Naive thymus-derived CD8-positive, alpha-beta T cell (primary cell): ENCODE measurements at places on chromosomes 13 and 19. TPM values are rescaled to one million over a fixed set of nuclear protein-coding genes. Genes with fewer than 3 reads are reported as not detected.
A peak's percentile ranks its signal among the peaks of the same experiment; 100 is the strongest.

The IZUMO2 gene
- not detected for polyA plus RNA-seq

GRCh38 chr13:92573467-92574057 lies 653.0 kb upstream of the GPC6 start:
- no peak for DNase-seq

GRCh38 chr13:55437162-55437561 lies 1703.6 kb upstream of the PRR20A start:
- no peak for DNase-seq

The TGFBR3L gene
- 0.60 TPM for polyA plus RNA-seq

DNA sequence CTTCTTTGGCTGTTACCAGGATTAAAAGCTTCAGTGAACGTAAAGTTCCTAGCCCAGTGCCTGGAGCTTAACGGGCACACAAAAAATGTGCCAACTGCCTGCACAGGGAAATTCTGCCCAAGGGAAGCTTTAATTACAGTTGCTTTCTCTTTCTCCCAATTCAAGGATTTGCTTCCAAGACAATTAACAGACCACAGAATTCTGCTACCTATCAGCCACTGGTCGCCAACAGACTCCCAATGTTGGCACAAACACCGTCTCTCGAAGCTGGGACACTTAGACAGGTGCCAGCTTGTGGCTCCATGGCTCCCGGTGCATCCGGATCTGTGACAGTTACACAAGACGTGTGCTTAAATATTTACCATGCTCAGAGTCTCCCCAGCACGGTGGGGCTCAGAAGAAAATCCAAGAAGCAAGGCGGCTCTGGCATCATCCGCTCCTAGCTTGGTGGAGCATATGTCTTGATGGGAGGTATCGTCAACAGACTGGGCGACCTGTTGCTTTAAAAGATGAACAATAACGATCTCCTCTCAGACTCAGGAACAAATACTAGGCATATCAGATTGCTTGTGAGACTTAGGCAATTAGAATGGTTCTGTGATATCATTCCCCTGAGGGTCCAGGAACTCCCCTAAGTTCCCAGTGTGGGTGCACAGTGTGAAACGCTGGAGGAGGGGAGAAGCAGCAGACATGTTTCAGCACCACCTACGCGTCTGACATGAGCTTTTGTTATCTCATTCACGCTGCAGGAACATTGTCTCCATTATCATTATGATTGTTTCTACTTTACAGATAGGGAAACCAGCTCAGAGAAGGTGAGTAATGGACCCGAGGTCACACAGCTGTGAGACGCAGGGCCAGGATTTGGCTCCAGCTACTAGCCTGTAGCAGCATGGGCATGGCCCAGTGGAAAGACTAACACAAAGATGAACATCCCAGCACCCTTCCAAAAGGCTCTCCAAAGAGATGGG lies 61.6 kb downstream of the ALOX5AP start:
- DNase-seq = no peak

GRCh38 chr13:41492432-41493260 lies 35.3 kb downstream of the RGCC start:
- DNase-seq = peak; percentile 69

GRCh38 chr19:15251749-15252397 lies 19.6 kb upstream of the EPHX3 start:
- no peak for DNase-seq

The KCNN4 gene
- polyA plus RNA-seq = 28.6 TPM

DNA sequence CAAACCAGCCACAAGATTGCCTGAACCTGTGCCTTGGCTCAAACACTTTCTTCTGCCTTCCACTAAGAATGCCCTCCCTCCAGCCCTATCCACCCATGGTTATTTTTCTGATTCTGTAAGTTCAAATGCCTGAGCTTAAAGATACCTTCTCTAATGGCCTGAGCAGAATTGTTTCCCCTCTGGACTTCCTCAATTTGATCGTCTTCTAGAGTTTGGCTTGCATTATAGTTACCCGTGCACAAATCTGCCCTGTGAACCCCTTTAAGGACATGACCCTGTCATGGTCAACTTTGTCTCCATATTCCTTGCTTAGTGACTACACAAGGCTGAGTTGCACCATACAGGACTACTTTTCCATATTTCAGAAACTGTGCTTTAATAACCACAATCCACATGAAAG lies 481.0 kb downstream of the FOXO1 start:
- no peak for DNase-seq

DNA sequence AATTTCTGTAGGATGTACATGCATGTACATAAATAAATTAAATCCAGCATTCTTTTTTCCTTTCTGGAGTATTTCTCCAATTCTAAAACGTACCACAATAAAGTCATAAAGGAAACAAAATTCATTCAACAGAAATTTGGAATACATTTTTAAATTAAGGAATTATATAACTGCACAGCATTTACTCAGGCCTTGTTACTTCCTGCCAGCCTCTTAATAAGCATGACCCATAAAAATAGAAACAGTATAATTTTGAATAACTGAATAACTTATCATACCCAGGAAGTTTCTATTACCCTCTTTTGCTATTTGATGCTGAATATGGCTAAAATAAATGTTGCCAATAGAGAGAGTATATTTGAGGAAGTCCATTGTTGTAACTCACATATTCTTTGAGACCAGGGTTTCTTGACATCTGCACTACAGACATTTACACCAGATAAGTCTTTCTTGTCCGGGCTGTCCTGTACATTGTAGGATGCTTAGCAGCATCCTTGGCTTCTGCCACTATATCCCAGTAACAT lies 178.2 kb downstream of the KLF12 start:
- DNase-seq = no peak

DNA sequence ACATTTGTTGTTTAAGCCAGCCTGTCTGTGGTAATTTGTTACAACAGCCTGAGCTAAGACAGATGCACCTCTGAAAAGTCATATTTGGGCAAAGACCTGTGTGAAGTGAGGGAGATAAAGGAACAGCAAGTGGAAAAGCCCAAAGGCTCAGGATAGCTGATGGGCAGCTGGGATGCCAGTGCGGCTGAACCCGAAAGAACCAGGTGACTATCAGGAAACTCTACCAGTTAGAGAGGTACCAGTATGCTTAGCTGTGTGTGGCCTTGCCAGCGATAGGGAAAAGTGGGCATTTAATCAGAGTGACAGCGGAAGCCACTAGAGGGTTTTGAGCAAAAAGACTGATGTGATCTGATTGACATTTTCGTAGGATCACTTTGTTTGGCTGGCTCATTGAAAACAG lies 764.8 kb upstream of the GPC6 start:
- no peak for DNase-seq

GRCh38 chr13:33347861-33348260 lies 62.3 kb upstream of the STARD13 start:
- DNase-seq = no peak

GRCh38 chr13:50847501-50847900 lies 4.0 kb upstream of the DLEU7 start:
- DNase-seq = no peak

The GAPDHS gene
- not detected for polyA plus RNA-seq

The NLRP11 gene
- polyA plus RNA-seq = not detected

DNA sequence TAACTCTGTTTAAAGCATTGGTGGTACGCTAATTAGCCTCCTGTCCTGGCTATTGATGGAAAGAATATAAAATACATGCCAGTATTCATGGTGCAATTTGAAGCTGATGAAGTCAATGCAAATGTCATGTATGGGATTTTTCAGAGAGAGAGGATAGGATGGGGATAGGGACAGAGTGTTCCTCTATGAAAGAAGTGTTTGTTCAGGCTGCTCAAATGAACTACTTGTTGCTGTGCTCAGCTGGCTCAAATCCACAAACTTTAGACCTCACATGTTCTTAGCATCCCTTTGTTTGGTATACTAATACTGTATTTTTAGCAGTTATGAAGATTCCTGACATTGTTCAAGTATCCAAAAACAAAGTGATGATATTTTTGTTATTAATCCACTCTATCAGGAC lies 116.5 kb downstream of the SLITRK1 start:
- no peak for DNase-seq

The TNFSF9 gene
- 0.25 TPM for polyA plus RNA-seq

- DNase-seq = no peak
Measured at GRCh38 chr13:108210551-108210950, 4.8 kb downstream of the LIG4 start.

The ZNF420 gene
- 20.5 TPM for polyA plus RNA-seq

- DNase-seq = peak; percentile 65
Measured at GRCh38 chr19:48249502-48250014, 6.2 kb downstream of the CARD8 start.

The BEST2 gene
- polyA plus RNA-seq = not detected

The CLIP3 gene
- polyA plus RNA-seq = 2.6 TPM

The B3GNT8 gene
- 0.33 TPM for polyA plus RNA-seq

The A1BG gene
- polyA plus RNA-seq = 126 TPM

The PRSS57 gene
- polyA plus RNA-seq = not detected

The IL17D gene
- 0.16 TPM for polyA plus RNA-seq

GRCh38 chr13:30463787-30464495 lies 1.8 kb downstream of the HMGB1 start:
- peak; percentile 57 for DNase-seq

The AKT2 gene
- polyA plus RNA-seq = 22.9 TPM

DNA sequence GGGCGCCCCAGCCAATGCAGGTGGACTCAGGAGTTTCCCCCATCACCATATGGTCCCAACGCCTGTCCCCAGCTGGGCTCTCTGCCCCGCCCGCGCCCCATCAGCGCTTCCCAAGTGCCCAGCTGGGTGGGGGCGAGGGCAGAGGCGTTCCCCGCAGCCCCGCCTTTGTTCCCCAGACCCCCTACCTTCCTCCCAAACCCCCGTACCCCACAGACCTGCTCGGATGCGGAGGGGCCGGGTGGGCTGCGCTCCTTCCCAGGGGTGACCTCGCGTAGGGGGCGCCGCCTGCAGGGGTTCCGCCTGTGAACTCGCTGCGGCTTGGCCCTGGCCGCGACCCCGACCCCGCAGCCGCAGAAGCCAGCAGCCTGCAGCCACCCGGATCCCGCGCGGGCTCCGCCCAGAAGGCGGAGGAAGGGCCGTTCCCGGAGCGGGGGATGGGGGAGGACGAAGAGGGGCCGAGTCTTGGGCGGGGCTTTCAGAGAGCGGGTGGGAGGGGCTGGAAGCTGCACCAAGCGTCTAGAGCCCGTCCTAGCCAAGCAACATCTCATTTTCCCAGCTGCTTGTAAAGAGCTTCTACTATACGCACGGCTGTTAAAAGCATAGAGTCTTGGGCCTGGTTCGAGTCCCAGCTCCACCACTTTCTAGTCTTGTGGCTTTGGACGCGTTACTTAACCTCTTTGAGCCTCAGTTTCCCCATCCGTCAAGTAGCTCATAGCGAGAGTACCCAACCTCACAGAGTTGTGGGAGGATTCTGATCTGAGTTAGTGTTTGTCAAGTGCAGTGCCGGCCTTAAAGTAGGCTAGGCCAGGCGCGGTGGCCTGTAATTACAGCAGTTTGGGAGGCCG lies at the start of gene RAB3D:
RAB3D (minus strand) TSS at position 404 of the 845 bp plus-strand sequence. CDS start 2,258 bp downstream, outside the sequence.
- peak; percentile 53 for DNase-seq

The WDR88 gene
- 0.27 TPM for polyA plus RNA-seq

The NXNL1 gene
- polyA plus RNA-seq = not detected

DNA sequence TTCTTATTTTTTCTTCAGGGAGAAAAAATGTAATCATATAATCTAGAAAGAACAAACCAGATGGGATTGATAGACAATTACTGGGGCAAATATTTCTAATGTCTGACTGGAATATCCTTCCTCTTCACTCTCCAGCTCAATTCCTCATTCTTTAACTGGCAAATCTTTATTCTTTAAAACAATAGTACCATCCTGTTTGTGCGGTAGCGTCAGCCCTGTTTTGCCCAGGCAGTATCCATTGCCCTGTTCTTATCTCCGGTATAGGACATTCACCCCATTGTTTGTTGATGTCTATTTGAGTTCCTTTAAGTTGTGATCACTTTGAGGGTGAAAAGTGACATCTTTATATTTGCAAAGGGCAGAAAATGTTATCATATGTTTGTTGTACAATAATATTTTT lies 185.4 kb downstream of the POSTN start:
- no peak for DNase-seq

DNA sequence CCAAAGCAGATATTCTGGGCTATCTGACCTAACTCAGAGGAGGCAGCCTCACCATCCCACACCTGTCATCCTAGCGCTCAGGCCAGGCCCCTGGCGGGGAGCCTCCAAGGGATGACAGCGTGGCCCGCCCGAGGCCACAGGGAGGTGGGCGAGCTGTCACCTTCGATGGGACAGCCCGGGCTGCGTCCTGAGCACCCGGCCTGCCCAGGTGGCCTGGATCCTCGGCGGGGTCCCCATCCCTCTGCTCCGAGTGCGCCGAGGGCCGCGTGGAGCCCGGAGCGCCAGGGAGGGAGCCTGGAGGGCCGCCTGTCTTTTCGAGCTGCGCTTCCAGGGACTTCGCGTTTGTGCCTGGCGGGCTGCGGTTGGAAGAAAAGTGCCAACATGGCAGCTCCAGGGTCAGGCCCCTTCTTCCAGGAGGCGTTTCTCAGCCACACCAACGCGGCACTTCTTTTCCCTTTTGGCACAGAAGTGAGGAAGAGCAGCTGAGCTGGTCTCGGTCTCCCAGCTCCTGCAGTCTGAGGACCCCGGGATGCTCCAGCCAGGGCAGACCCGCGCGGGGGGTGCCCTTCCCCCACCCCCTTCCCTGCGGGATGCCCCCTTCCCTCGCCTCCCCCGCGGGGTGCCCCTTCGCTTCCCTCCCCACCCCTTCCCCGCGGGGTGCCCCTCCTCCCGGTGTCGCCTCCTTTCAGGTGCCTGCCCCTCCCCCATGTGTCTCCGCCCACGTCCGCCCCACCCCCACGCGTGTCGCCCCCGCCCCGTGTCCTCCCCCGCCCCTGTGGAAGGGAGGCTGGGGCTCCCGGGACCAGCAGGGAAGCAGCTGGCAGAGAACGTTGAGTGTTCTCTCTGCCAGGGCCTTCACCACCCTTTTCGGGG lies 42.3 kb downstream of the GJA3 start:
- no peak for DNase-seq

The MED26 gene
- 2.7 TPM for polyA plus RNA-seq

DNA sequence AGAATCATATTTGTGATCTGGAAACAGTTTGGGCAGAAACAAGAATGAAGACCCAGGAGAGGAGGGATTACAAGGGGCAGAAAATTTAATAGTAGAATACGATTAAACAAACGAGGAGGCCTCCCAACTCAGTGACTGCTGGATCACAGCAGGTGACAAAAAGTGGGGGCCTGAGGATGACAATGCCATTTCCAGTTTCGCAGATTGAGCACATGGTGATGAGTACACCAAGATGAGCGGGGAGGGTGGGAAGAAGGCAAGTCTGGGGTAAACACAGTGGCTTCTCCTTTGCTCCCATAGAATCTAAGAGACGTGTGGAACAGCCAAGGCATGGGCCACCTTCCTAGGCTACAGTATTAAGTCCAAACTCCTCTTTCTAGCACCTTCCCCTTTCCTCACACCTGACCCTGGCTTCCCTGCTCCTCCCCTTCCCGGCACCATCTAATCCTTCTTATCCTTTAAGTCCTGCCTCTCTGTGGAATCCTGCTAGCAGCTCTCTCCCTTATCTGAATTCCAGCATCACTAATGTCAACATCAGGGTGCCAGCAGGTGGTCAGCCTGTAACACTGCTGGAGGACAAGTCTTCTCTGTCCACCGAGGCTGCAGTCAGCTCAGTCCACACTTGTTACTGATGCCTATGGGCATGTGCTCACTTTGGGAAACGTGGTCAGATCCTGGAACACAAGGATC lies 13.5 kb downstream of the ATP7B start:
- no peak for DNase-seq

DNA sequence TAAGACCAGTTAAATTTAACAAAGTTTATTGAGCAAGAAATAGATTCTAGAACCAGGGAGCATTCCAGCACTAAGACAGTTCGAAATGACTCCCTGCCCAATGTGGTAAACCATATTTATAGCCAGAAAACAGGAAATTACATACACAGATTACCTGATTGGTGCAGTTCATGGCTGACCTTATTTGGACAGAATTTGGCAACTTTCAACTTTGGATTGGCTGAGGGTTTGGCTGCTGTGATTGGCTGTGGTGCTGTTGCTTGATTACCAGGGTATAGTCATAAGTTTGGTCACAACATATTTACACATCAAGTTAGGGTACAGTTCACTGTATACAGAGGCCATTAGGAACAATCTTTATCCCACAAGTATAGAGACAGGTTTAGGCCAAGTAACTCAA lies 984.8 kb upstream of the MIR17HG start:
- DNase-seq = no peak
